ENCODE measurements at places on chromosomes 16 and 17.

DNA sequence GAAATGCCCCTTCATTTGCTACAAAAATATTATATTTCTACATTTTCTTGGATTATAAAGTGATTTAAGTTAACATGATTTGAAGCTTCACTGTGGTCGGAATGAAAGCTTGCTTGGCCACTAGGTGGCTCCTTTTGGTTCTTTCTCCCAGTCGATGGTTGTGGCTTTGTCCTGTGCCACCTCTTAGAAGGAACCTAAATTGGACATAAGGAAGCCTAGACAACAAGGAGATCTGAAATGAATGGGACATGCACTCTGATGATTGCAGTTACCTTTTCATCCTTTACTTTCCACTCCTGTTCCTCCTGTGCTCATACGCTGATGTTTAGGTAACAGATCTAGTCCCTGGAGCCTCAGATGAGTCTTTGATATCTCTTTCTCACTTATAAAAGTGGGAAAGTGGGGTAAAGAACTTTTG, 39.2 kb downstream of the FTO start:
- peak; percentile 33 for DNase-seq

GRCh38 chr16:67068212-67068753, 39.3 kb downstream of the CBFB start:
- no peak for DNase-seq

DNA sequence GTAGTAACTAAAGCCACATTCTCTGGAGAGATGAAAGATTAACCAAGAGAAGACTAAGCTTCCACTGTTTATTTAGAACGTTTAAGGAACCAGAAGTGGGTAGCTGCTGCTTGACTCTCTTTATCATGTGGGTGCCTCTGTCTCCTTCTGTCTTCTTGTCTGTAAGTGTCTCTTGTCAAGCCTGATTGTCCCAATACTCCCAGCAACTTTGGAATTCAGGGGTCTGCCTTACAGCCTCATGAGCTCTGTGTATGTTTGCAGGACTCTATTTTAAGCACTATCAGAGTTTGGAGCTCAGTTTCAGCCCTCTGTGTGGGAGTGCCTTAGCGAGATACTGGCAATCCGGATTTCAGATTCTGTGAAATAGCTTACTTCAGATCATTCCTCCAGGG, 29.3 kb upstream of the SPACA3 start:
- no peak for DNase-seq

- DNase-seq = peak; percentile 94
Observed at GRCh38 chr16:67183627-67184452, at the start of gene MATCAP1. Gene MATCAP1, minus strand, starts transcription at chr16:67183963. Its CDS starts 3,353 bp downstream, at chr16:67180610.

DNA sequence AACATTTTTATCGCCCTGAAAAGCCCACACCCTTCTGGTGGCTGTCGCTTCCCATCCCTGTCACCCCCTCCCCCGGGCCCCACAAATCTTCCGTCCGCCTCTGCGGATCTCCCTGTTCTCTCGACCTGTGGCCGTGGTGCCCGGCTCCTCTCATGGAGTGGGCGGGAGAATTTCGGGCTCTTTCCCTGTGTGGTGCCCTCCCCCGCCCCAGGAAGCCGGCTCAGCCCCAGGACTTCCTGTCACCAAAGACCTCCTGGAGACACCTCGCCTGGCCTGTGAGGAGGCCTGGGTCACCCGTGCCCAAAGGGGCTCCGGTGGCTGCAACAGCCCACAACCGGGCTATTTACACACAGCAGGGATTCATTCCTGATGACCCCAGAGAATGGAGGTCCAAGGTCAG, 26.1 kb upstream of the UBE2I start:
- no peak for DNase-seq

DNA sequence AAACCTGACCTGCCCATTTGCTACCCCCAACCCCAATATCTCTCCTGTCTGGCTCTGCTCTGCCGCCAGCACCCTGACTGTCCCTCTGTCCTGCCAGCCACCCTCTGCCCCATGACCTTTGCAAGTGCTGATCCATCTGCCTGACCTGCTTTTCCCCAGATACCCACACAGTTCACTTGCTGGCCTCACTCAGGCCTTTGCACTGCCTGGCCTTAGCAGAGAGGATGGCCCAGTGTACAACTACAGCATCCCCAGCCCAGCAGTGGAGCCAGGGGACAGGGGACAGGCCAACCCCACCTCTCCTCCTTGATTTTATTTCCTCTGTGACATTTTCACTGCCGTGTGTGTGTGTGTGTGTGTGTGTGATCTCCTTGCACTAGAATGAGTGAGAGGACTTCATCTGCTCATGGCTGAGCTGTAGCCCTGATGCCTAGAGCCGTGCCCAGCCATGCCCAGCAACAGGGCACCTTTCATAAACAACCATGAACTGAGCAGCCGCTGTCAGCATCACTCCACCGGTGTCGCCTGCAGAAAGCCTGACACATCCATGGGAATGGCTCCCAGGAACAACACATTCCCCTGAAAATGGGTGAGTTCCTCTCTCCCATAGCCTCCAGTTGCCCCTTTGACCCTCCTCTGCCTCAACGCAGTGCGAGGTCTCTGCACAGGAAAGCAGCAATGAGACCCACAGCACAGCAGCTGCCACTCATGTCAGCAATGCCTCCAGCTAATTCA, 36.0 kb upstream of the RBFOX3 start:
- no peak for DNase-seq

All from stimulated activated CD8-positive, alpha-beta memory T cell treated with anti-CD3 and anti-CD28 coated beads, Interleukin-4, amount 100 ng/mL, for 48 hours (primary cell).